ENCODE measurements at places on chromosomes 1 and 21.

DNA sequence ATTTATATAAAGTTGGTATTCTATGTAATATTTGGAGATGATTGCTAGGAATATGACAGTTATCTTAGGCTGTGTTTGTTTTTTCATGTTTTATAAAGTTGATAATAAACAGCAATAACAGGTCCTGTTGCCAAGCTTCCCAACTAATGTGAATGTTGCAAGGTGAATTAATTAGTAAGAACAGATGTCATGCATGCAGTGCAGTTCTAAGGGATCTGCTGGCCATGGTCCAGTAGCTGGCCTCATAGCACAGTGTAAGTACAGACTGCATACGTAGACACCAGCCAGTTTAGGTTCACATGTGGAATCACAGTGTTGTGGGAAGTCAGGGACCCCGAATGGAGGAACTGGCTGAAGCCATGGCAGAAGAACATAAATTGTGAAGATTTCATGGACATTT, 478.2 kb downstream of the NEGR1 start:
- DNase-seq = no peak

DNA sequence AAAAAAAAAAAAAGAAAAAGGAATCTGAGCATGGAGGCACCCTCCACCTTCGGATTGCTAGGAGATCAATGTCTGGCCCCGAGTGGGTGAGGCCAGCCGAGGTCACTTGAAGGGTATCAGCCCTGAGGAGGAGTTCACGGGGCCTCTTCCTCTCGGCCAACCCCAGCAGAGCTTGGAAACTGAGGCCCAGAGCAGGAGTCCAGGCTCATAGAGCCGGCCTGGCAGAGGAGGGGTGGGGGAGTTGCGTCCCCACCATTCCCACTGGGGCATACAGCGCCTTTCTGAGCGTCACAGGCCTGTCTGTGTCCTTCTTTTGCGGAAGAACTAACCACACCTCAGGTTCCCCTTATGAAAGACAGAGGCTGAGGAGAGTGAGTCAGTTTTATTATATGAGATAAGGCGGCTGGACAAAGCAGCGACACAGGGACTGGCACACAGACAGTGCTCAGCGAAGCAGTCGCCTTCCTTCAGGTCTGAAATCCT, 17.1 kb upstream of the EPHA2 start:
- no peak for DNase-seq

DNA sequence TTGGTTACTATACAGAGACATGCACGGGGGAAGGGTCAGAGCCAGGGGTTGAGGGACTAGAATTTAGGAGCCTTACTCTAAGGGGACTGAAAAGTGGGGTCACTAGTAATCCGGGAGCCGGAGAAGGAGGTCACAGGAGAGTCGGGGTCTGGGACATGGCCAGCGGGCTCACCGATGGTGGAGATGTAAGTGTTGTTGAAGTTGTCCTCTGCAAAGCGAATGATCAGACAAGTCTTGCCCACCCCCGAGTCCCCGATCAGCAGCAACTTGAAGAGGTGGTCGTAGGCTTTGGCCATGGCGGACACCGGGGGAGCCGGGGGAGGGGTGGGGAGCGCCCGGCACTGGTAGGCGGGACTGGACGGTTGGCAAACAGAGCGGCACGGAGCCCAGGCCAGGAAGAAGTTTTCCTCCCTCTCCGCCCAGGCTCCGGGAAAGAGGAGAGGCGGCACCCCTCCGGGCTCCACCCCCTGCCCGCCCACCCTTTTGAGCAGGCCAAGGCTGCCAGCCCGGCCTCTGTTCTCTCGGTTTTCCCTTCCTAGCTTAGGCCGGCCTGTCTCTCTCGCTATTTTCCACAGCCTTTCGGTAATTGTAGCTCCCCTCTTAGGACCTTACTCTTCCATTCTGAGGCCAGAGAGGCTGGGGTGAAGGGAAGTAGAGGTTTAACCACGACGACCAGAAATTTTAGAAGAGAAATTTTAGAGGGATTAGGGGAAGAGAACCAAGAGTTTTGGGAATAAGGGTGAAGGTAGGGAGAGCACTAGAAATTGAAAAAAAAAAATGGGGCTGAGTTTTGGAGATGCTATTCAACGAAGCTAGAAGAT, at the start of gene RAB13:
RAB13 (minus strand) TSS at position 399 of the 821 bp plus-strand sequence; CDS start at position 296, 103 bp downstream.
- no peak for DNase-seq

DNA sequence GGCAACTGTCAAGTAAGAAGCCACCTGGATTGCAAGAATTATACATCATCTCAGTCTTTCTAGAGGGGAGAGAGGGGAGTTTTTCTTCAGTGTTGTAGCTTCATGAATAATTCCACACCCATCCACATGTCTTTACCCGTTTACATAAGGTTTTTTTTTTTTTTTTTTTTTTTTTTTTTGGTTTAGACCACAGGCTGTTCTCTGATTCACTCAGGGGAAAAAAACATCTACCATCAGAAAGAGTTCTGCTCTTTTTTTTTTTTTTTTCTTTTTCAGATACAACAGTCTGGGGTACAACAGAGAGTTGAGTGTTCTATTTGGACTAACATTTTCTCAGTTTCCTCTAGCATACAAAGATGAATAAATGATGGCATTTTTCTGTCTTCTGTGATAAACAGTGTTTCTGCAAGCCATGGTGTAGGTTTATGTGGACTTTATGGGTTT, 4.9 kb upstream of the KIF14 start:
- DNase-seq = no peak

DNA sequence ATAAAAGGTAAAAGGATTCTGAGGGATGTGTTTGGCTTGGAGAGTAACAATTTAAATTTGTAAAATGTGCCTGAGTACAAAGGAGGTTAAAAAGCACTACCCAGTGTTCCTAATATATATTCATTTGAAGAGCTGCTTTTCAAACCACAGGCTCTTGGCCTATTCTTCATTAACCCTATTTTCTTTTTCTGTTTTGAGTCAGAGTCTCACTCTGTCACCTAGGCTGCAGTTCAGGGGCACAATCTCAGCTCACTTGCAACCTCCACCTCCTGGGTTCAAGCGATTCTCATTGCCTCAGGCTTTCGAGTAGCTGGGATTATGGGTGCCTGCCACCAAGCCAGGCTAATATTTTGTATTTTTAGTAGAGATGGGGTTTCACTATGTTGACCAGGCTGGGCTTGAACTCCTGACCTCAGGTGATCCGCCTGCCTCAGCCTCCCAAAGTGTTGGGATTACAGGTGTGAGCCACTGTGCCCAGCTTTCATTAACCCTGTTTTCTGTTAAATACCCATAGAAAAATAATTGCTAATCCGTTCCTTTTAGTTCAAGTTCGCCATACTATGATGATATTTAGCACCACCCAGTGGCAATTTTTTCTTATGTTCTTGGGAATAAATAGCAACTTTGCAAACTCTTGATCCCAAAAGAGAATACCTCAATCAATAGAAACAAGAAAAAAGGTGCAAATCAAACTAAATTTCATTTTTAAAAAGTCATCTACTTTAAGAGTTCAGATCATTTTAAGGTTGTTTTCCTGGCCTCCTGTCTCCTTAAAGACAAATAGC, 30.5 kb downstream of the ZBTB8OS start:
- DNase-seq = no peak

GRCh38 chr1:17181781-17182464, 23.0 kb upstream of the PADI1 start:
- no peak for DNase-seq

GRCh38 chr1:200837931-200838571, 34.7 kb upstream of the GPR25 start:
- DNase-seq = no peak

DNA sequence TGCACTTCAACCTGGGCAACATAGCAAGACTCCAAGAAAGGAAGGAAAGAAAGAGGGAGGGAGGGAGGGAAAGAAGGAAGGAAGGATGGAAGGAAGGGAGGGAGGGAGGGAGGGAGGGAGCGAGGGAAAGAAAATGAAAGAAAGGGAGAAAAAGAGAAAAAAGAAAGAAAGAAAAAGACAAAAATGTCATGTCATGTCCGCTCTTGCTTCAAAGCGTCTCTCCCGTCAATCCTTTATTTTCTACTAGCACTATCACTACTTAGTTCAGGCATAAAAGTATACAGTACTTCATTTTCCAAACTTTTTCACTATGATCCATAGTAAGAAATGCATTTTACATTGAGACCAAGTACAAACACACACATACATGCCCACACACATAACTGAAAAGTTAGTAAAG, 64.7 kb downstream of the SH3GLB1 start:
- no peak for DNase-seq

DNA sequence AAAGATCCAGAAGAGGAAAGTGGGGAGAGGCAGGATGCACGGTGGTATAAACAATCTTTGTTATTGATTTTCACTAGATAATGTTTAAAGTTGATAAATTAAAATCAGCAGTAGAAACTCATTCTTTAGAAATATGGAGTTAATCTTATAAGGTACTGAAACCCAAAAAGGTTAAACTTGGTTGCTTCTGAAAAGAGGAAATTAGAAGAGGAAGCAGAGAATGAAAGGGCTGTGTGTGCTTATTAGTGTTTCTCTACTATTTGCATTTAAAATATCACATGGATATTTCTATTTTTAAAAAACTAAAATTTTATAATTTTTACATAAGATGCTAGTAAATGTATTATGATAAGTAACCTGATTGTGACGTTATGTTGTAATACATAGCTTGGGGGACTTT, 24.4 kb downstream of the C1orf141 start:
- no peak for DNase-seq

DNA sequence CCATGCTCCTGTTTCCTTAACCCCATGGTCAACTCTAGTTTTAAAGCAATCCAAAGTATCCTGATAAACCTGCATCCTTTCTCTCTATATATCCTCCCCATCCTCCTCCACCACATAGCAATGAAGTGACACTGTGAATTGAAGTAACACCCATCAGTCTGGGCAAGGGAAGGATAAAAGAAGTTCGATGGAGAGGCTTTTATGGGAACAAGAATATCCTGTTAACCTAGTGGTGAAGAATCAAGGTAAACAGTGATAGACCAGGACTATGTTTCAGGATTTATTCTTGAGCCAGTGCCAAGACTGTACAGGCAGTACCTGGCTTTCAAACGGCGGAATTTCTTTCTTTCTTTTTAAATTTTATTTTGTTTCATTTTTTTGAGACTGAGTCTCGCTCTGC, 17.6 kb downstream of the RABIF start:
- no peak for DNase-seq

- DNase-seq = no peak
Measured at GRCh38 chr1:172637522-172637921, 21.4 kb upstream of the FASLG start.

Measured in CD8-positive, alpha-beta T cell (primary cell).